ENCODE measurements at places on chromosomes 7 and 10.

- DNase-seq: no peak
These were observed 180.5 kb upstream of the ASAH2 start for GRCh38 chr10:50431791-50432190.

DNA sequence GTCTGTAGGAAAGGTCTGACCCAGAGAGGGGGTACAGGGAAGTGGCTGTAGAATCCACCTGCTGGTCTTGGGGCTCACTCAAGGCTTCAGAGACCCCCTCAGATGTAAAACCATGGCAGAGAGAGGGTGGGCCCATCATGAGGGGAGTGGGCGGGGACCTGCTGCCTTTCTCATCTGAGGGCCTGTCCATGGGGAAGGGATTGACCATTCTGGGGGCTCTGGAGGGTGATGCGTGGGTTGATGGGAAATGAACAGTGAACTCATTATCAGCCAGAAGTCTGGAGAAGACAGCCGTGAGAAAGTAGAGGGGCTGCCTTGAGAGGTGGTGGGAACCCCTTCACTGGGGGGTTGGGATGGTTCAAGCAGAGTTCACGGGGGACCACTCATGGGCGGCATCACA lies 66.8 kb downstream of the MINDY4 start:
- DNase-seq: no peak

DNA sequence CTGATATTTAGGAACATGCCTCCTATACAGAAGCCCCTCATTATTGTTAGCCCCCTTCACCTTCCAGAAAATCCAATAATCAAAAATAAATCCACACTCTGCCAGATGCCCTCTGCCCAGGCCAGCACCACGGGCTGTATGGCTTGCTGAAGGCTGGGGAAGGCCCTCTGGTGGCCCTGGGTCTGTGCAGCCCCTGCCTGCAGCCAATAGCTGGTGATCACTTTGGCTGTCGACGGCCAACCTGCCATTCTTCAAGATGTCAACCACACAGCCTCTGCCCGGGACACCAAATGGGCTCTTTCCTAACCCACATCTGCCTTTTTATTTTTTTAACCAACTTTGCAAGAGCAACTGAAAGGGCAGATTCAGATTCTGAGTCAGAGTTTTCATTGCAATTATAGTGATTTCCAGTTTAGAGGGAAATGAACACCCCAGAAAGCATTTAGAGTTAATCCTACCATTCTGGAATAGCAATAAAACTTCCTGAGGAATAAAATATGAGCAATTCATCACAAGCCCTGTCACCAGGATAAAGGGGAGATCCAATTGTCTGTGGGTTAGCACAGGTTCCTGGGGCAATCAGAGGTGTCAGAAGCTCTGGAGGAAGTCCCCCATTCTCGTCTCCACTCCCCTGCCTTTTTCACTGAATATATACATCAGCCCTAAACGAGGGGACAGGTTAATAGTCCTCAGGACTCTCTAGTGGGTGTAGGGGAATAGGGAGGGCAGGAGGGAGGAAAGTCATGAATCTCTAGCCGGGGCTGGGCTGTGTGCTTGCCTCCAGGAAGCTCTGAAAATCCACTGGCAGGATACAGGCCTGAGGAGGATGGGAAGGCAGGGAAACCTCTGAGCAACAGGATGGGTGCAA lies 211.3 kb downstream of the GRID1 start:
- no peak for DNase-seq

GRCh38 chr7:157208571-157209413 lies 70.1 kb downstream of the UBE3C start:
- no peak for DNase-seq

GRCh38 chr10:17443707-17444387 lies 10.5 kb downstream of the ST8SIA6 start:
- DNase-seq: no peak

GRCh38 chr7:47622946-47623640 lies 41.2 kb upstream of the TNS3 start:
- no peak for DNase-seq

- no peak for DNase-seq
These were observed 1.4 kb downstream of the EPHB4 start for GRCh38 chr7:100825751-100826513.

DNA sequence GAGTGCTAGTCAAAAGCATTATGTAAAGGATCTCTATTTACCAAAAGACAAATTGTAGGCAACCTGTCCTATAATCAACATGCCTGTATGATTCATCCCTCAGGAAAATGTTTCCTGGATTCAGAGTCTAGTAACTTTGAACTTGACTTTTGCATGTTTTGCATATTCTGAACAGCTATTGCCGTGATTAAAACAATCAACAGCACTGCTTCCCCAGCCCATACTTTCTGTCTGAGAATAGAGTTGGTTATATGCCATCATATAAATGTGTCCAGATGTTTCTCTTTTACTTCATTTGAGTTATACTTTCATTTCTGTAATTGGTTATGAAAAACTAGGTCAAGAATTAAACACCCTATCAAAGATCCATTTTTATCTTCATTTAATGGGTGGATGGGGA lies 83.5 kb downstream of the ZMYND11 start:
- no peak for DNase-seq

- DNase-seq: no peak
These were observed 253.9 kb downstream of the PPP1R3A start for GRCh38 chr7:113664867-113665266.

DNA sequence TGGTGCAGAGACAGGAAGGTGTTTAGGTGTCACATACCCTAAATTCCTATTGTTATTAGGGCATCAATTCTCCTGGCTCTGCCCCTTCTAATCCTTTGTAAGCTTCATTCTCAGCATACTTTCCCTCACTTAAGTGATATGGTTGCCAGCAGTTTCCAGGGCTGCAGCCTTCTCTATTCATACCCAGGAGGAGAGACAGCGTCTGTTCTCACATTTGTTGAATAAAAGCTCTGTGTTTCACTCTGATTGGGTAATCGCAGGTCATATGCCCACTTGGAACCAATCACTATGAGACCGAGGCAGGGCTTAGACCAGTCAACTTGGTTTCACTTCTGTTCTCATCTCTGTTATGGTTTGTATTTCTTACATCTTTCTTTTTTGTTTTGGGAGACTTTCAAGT lies 109.6 kb upstream of the MTPN start:
- DNase-seq: peak; percentile 90

DNA sequence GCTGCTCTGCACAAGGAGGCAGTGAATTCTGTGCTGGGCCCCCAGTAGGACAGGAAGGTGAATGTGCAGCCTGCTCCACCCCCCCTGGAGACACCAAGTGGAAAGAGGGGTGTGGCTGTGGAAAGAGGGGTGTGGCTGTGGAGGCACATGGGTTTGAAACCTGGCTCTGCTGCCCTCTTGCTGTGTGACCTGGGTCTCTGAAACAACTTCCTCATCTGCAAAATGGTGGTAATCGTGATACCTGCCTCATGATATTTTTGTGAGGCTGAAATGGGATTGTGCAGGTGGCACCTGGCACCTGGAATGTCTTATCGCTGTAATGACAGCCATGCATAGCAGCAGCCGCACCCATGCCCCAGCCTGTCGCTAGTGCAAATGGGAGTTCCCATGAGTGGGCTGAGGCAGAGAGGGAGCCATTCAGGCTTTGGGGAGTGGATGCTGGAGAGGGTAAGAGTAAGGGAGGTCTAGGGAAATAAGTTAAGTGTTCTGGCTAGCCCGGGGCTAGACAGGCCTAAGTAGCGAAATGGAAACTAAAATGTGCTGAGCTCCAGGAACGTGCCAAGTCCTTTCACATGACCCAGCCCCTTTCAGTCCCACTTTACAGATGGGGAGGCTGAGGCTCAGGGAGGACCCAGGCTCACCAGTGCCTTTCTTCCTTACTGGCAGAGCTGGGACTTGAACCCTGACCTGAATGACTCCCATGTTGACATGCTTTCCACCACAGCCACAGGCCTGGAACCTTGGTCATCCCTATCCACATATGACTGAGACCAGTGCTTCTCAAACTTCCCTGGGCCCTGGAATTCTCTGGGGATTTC lies 35.0 kb downstream of the C10orf105 start:
- no peak for DNase-seq

DNA sequence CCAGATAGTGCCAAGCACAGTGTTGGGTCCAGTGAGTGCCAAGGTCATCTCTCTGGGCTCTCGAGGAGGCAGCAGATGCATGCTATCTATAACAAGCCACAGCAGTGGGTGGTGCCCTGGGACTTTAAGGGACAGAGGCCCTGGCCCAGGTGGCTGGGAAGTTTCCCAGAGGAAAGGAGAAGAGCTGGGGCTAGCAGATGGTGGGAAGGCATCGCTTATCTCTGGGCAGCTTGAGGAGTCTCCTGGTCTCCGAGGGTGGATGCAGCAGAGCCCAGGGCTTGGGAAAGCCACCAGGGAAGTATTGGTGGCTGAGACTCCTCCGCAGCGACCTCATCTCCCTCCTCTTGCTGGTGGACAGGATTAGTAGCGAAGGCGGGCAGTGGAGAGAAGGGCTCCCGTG lies 63.4 kb upstream of the LRRC4 start:
- no peak for DNase-seq

DNA sequence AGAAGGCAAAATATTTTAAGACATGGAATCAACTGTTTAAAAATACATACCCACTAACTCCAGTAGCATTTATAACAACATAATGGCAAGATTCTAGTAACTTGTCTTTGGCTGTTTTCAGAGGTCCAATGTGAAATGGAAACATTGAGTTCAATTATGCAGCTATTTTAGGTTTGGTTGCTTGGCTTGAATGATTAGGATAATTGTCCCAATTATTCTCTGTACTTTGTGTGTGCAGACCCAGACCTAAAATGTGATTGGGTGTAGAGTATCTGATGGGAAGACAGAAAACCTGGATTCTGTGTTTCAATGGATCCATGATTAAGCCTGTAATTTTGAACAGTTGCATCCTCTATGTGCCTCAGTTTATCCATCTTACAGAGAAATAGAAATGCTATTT lies 392.7 kb upstream of the NFE2L3 start:
- peak; percentile 74 for DNase-seq

- no peak for DNase-seq
These were observed 283.7 kb upstream of the FZD1 start for GRCh38 chr7:90980545-90980944.

- no peak for DNase-seq
These were observed 293.1 kb downstream of the CDK14 start for GRCh38 chr7:90889210-90889609.

GRCh38 chr7:22799633-22800032 lies 23.0 kb downstream of the TOMM7 start:
- DNase-seq: no peak

- no peak for DNase-seq
These were observed 316.2 kb downstream of the POM121L12 start for GRCh38 chr7:53351681-53352080.

DNA sequence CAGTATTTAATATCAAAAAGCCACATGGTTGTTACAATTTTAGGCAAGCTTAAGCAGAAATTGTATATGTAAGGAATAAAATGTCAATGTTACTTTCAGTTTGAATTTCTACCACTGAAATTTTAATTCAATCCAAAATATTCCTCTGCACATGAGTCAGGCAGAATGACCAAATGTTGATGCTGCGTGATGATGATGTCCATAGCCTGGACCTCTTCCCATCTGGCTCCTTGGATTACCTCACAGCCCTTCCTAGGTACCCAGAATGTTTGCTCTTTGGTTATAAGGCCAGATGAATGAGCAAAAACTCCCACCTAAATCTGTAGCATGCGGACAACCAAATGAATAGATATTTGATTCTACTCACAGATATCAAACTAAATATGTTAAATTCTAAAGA lies 258.3 kb upstream of the IMMP2L start:
- no peak for DNase-seq

DNA sequence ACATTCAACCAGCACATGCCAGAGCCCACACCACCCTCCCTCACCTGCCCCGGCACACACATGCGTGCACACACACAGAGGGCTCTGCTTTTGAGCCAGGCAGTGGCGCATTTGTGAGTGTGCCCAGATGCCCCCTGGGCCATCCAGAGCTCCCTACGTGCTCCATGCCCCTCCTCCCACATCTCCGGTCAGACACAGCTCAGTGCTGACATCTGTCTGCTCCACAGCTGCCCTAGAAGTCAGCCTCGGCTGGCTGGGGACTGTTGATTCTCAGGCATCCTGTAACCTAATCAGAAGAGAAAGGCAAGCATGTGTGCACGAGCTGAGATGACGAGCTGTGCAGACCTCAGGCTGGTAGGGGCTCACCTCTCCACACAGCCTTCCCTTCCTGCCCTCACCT lies 135.1 kb downstream of the ZMIZ1 start:
- no peak for DNase-seq

DNA sequence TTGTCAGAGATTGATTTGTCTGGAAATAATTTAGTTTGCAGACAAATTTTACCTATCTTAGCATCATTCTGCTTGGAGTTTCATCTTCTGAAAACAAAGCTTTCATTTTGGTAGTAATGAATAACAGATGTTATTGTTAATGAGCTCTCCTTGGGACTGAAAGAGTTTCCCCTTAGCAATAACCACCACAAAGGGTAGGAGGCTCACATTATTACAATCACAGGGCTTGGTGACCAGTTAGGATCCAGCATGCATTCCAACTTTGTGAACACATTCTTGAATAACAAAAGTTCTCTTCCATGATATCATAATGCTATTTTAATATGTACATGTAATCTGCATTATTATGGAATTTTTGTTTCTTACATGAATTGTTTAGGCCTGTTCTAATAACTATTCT lies 148.8 kb upstream of the VWC2 start:
- no peak for DNase-seq

- DNase-seq: peak; percentile 51
These were observed 31.1 kb downstream of the PIK3CG start for GRCh38 chr7:106896231-106896630.

DNA sequence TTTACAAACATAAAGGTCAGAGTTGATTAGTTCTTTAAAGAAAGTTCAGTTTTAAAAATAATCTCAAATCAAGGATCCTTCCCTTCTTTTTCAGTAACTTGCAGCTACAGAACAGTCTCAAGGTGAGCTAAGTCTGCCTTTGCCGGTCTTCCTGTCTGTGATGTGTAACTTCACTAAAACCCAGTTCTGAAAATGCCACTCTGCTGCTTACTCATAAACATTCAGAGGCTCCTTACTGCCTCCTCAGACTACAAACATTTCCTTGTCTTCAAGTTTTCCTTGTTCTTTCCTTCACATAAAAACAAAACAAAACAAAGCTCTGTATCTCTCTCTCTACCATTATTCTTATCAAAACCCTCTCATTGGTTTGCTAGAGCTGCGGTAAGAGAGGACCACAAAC lies 128.7 kb downstream of the ETV1 start:
- no peak for DNase-seq

GRCh38 chr7:22823142-22823497 lies 471 bp upstream of the TOMM7 start:
- no peak for DNase-seq

GRCh38 chr10:113100281-113100680 lies 150.2 kb downstream of the TCF7L2 start:
- DNase-seq: no peak

Data from NCI-H1436 (cell line).